T-helper 1 cell (primary cell): ENCODE measurements at places on chromosomes 1 and 21.

GRCh38 chr1:2801535-2802291 is at the start of gene TTC34:
Gene TTC34, minus strand, starts transcription at chr1:2801693. Its CDS starts 866 bp downstream, at chr1:2800827.
- no peak for DNase-seq

- no peak for DNase-seq
Measured at GRCh38 chr1:182397653-182398393, 2.6 kb downstream of the TEDDM1 start.

DNA sequence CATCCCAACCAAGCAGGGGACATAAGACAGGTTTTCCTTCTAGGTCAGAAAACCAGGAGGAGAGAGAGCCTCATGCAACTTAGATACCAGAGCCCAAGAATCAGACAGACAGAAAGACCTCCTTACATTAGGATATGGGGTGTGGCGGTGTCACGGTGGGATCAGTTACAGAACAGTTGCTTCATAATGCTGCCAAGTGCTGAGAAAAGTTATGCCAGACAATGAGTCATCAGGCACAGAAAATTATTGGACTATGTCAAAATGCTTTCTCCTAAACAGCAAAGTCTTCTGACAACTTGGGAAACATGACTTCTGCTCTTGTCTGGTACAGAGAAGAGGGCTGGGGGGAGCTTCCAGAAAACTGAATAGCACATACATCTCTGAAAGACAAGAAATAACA is 1120.2 kb upstream of the TMPRSS15 start:
- no peak for DNase-seq

DNA sequence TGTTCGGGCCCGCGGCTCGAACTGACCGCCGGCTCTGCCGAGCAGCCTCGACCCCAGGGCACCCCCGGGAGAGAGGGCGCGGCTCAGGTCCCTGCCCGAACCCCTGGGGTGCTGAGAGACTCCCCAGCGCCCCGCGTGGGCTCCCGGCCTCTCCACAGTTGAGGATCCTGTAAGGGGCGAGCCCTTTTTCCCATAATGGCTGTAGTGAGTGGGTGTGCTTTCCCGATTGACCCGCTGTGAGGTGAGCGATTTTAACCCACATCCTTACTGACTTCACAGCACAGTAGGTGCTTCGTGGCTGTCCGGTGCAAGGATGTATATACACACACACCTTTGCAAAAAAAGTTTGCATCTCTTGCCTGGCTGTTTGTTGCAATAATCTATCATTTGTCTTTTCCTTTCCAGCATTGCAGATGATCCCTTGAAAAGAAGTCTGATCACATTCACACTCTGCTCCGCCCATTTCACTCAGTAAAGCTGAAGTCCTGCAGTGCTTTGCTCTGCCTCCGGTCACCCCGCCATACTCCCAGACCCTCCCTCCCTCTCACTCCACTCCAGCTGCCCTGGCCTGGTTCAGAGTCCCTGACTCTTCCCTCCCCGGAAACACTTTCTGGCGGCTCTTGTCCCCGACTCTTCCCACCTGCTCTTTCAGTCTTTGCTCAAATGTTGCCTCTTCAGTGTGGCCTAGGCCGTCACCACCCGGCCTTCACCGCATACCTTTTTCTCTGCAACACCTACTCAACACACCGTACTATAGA is 955 bp upstream of the UBE2G2 start:
- DNase-seq = no peak

DNA sequence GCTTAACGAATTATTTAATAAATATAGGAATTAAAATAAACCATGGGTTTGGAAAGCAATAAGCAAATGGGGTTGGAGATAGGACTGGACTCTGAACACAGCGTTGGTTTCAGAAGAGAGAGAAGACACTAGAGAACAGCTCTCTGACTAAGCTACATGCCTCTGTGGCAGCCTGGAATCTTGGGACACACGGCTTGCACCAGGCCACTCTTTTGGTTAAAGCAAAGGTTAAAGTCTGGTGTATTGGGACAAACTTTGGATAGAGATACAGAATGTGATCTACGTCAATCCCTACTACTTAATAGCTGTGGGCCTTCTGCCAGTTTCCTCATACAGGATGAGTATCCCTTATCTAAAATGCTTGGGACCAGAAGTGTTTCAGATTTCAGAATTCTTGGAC is 49.7 kb upstream of the HSD17B7 start:
- no peak for DNase-seq

DNA sequence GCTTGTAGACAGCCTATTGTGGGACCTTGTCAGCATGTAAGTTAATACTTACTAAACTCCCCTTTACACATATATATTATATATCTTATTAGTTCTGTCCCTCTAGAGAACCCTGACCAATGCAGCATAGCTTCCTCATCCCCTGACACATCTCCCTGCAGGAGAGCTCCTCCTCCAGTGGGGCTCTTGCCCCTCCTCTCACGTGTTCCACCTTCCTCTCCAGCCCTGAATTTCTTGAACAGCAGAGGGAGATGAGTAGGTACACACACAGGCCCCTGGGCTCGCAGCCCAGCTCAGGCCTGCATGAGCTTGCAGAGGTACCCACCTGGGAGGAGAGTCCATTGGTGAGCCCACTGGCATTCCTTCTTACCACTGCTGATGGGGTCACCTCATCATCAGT is 27.3 kb upstream of the GOLT1A start:
- DNase-seq = no peak

DNA sequence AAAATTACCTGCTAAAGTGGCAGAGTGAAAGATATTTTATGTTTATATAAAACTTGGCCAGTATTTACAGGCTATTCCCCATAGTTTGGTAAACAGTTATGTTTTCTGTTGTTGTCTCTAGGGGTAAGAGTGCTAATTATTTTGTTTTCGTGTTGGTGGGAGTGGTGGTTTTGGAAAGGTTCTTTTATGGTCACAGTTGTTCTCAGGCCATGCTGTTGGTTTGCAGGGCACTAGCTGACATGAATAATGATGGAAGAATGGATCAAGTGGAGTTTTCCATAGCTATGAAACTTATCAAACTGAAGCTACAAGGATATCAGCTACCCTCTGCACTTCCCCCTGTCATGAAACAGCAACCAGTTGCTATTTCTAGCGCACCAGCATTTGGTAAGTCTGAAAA is 92.5 kb downstream of the ITSN1 start:
- DNase-seq = no peak

- DNase-seq = no peak
Measured at GRCh38 chr1:247914941-247915662, 5.0 kb upstream of the OR2T8 start.

- DNase-seq = no peak
Measured at GRCh38 chr1:83762416-83762815, 236.5 kb downstream of the TTLL7 start.

- no peak for DNase-seq
Measured at GRCh38 chr21:43894206-43894577, 29.2 kb downstream of the AGPAT3 start.

DNA sequence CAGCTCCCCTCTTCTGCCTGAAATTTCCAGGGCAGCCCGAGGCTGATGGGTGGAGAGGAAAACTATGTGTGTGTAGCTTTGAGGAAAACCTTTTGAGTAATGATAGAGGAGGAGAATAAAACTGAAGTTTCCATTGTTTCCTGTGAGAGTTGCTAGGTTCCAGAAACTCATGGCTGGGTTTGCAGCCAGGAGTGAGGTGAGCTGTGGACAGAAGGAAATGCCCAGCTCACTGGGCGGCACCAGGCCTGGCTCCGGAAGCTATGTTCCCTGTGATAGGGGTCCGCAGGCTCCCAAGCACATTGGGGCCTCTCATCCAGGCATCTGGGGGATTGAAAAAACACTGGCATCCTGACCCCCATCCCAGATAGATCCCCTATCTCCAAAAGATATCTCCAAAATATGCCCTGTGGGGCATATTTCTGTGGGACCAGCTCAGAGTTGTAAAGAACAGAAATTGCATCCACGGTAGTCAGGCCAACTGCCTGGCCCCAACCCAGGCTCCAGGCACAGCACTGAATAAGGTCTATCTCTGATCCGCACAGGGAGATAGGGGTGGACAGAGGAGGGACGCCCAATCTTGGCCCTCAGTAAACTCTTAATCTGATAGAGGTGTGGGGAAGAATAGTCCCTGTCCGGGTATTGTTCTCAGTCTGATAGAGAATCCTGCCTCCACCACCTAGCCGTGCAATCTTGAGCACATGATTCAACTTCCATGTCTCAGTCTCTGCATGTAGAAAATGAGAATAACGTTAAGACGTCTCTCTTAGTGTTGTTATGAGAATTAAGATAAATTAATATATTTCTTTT is 1.8 kb upstream of the HSPG2 start:
- no peak for DNase-seq

GRCh38 chr1:175865041-175865766 is 121.8 kb upstream of the TNR start:
- DNase-seq = no peak

- no peak for DNase-seq
Measured at GRCh38 chr1:31792541-31792940, 23.3 kb downstream of the SPOCD1 start.

DNA sequence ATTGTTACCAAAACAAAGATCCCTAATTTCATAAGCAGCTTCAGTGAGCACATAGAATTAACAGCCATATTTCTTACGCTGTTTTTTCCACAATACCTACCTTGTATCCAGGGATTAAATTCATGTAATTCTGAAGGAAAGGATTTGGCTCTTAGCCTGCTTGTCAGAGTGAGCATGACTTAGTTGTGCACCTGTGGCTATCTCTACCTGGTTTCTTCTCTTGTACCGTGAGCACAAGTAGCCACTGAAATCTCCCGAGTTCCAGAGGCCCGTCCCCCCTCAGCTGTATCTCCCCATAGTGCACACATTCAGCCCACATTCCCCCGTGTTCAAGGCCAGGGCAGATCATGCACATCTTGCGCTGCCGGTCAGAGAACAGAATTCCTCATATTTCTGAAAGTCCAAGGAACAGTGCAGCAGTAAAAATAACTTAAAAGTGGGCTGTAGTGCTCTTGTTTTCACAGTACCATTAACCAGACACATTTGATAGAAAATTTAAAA is 2.3 kb downstream of the TENT5C start:
- DNase-seq = no peak

DNA sequence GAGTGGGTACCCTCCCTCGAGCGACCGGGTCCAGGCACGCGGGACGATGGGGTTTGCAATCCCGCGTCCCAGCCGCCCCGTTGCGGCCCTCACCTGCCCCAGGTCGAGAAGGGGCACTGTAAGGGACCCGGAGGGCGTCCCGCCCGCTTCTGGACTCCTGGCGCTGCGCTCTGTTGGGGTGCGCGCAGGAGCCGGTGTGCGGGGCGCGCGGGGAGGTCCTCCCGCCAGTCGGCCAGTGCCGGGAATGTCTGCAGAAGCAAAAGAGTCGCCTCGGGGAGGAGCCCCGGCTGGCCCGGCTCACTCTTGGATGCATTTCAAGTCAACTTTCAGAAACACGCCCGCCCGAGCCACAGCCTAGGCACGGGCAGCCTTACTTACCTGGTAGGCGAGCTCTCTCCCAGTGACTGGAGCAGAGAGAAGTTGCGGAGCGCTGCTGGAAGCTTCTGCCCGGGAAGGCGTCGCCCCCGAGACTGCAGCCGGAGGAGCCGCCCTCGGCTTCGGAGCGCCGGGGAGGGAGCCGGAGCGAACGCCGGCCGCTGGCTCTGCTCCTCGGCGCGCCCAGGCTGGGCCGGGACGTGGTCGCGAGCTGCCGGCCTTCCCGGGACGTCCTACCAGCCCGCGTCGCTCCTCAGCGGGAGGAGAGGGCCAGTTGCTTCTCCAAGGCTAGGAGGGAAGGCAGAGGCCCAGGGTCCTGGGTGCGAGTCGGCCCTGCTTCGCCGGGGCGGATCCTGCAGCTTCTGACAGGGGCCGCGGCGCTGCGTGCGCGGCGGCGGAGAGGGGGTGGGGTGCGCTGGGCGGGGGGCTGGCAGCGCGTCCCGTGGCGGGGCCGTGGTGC is at the start of gene LMX1A:
LMX1A (minus strand) TSS at position 739 of the 835 bp plus-strand sequence. CDS start 1,156 bp downstream, outside the sequence.
- no peak for DNase-seq

DNA sequence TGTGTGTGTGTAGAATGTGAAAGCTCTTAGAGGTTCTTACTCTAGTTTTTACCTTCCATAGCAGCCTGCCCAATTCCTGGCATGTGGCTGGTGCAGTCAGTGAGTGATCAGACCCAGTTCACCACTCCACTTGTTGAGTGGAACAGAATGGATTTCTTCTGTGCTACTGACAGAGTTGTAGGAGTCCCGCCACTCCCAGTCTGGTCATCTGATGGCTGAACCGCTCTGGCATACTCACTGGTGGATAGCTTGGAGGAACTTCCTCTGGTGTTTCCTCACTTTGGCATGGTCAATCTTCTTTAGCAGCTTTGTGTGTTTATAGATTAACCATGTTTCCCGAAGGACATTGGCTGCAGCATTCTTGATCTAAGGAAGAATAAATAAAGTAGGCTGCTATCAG is 106.7 kb upstream of the ADAR start:
- DNase-seq = no peak

- no peak for DNase-seq
Measured at GRCh38 chr21:34202553-34203372, 129.4 kb downstream of the MRPS6 start.

GRCh38 chr1:115649964-115650363 is 8.2 kb downstream of the VANGL1 start:
- no peak for DNase-seq

DNA sequence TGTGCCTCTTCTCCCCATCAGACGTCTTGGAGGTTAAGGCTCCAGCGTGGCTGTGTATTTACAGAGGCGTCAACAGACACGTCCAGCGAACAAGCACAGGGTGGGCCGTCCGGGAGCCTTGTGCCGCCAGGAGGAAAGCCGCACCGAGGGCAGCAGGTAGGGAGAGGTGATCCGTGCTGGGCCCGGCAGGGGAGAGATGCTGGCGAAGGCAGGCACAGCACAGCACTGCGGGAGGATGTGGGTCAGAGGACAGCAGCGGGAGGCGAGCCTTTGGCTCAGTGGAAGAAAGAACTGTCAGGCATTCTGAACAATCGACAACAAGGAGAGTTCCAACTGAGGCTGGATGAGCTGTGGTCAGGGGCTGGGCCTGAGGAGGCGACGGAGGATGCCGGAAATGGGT is 144.1 kb upstream of the TNR start:
- no peak for DNase-seq

GRCh38 chr1:40810927-40811326 is 27.3 kb downstream of the KCNQ4 start:
- no peak for DNase-seq

GRCh38 chr1:13543451-13544220 is 29.8 kb upstream of the LRRC38 start:
- no peak for DNase-seq

- DNase-seq = no peak
Measured at GRCh38 chr1:244952940-244953339, 88.6 kb upstream of the HNRNPU start.

GRCh38 chr1:14970115-14970798 is 183.3 kb upstream of the TMEM51 start:
- no peak for DNase-seq

- DNase-seq = no peak
Measured at GRCh38 chr1:61585714-61586113, 139.2 kb downstream of the TM2D1 start.

DNA sequence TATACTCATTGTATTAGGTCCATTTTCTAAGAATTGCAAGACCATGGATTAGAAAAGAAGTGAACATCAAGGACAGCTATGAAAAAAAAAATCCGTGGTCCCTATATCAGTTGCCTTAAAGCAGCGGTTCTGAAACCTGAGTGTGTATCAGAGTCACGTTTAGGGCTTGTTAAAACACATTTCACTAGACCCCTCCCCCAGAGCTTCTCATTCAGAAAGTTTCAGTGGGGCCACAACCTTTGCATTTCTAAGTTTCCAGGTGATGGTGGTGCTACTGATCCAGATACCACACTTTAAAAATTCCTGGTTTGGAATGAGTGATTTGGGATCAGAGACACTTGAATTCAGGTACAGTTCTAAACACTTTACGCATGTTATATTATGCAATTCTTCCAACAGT is 96.1 kb upstream of the PRMT6 start:
- no peak for DNase-seq
